ENCODE measurements at places on chromosomes 7 and 10.
A peak's percentile ranks its signal among the peaks of the same experiment; 100 is the strongest.

DNA sequence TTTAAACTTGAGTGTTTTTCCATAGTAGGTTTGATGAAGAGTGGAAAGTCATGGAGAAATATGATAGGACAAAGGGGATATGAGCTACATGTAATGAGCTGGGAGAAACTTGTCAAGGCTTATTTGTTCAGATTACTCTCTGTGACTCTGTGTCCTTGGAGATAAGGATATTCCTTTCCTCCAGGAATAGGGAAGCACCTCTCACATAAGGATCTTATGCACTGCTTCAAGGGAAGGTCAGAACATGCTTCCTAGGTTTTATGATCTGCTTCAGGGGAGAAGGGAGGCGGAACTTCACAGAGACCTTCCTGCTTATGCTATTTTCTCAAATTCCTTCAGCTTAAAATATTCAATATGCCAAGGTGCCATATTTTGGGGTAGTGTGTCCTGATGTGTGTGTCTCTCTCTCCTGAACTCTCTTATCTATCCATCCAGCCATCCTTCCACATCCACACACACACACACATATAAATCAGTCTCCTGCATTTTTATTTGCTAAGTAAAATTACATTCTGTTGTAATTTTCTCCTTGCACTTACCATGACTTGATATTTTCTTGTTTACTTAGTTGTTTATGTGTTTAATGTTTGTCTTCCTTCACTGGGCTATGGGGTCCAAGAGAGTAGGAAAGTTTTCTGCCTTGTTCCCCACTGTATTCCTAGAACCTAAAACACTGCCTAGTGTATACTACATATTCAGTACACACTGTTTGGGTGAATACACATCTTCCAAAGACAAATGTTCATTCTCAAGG, 26.4 kb downstream of the ARL4A start:
- DNase-seq, result no peak

DNA sequence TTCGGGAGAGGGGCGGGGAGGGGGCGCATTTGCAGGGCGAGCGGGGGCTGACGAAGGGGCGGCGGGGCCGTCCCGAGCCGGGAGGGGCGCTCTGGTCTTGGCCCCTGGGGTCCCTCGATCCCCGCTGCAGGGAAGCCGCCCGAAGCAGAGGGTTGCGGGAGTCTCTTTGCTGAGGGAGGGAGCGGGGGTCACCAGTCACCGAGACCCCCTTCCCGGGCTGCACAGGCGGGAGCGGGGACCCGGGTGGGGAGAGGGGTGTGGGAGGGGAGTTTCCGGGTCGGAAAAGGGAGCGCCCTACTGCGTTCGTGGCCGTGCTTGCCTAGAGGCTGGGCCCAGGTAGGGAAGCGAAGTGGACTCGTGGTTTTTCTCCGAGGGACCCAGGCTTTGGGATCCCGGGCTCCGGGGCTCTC, 422 bp downstream of the AP1S1 start:
- DNase-seq, result no peak

GRCh38 chr10:1807196-1807595, 69.9 kb upstream of the ADARB2 start:
- no peak for DNase-seq

DNA sequence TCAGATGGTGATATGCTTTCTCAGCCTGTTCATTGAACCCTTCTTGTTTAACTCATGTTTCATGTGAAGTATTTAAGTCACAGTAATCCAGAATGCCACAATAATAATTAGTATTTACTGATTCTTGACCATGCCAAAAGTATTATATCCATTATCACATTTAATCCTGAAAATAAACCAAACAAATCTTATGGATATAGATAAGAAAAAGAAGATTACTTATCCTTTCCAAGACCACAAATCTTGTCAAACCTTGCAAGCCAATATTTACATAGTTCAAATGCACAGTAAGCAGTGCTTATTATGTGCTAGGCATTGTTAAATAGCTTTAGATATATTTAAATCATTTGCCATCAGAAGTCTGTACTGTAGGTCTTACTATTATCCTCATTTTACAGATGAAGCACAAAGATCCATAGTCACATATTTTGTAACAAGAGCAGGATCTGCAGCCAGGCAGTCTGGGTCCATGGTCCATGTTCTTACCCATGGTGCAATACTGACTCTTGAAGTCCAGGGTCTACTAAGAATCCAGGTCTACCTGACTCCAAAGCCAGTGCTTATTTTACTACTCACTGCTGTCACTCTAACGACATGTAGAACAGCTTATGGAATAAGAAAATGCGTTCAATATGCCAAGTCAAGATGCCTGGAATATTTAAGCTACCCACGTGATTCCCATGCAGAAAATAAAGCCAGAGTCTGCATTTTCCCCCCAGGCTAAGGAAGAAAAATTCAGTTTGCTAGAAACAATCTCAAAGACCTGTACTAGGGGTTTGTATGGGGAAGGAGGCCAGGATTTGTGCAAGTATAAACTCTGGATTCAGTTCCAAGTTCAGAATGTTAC, 984.8 kb upstream of the LRRTM3 start:
- no peak for DNase-seq

- no peak for DNase-seq
Measured at GRCh38 chr10:104777086-104777799, 136.2 kb downstream of the SORCS3 start.

DNA sequence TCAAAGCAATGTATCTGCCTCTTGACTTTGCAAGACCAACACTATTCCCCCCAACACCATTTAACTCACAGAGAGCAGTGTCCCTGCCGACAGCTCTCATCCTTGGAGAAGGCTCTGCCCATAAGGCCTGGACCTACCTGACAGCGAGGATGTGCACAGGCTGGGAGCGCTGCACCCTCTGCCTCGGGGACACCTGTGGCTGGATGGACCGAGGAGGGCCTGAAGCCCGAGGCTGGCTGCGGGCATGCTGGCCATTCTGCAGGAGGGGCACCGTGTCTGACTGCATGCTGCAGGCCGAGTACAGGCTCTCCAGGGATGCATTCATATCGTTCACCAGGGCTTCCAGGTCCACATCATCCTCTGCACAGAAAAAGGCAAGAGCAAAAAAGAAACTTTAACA, 108.4 kb downstream of the GRB10 start:
- DNase-seq, result no peak

GRCh38 chr7:85593355-85593754, 406.5 kb upstream of the SEMA3D start:
- no peak for DNase-seq

DNA sequence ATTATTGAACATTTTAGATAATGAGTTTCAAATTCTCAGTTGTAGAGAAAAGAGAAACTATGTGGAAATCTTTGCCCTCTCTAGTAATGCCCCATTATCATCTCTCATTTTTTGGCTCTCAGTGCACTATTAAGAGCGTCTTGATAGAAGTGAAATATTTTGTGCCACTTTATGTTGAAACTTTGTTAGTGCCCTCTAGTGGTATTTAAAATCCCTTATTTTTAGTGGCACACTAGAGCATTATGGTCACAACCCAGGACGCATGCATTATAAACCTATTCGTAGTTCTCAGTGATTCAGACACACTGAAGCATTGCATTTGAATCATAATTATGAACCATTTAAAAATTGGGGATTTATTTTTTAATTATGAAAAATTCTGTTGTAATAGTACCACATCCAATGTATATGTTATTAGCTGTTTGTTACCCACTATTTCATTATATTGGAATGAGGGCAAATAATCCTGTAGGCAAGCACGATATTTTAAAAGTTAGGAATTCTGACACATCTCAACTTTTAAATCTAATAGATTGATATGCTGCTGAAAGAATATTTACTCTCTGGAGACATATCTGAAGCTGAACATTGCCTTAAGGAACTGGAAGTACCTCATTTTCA, 21.9 kb downstream of the PDCD4 start:
- peak; percentile 54 for DNase-seq

DNA sequence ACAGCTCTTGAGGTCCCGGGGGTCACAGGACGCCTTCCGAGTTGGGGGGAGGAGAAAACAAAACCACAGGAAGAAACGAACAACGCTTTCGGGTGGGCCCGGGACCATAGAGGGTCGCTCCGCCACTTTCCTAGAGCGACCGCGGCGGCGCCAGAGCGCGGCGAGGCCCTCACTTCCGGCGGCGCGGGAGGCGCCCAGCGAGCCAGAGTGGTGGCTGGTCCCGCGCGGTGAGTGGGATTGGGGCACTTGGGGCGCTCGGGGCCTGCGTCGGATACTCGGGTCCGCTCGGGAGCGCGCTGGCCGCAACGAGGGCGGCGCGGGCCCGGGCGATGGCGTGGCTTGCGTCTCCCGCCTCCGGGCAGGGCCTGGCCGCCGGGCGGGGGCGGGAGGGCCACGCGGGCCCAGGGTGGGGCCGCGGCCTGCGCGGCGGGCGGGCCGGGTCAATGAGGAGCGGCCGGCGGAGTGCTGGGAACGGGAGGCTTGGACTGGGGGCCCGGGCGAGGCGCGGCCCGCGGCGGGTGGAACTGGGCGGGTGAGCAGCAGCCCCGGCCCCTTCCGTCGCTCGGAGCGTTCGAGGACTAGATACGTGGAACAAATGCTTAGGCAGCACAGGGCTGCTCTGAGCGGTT, at the start of gene ZNF22:
Gene ZNF22 (plus strand): TSS at position 172 of the 629 bp plus-strand sequence. CDS start 2,446 bp downstream, outside the sequence.
- peak; percentile 45 for DNase-seq

DNA sequence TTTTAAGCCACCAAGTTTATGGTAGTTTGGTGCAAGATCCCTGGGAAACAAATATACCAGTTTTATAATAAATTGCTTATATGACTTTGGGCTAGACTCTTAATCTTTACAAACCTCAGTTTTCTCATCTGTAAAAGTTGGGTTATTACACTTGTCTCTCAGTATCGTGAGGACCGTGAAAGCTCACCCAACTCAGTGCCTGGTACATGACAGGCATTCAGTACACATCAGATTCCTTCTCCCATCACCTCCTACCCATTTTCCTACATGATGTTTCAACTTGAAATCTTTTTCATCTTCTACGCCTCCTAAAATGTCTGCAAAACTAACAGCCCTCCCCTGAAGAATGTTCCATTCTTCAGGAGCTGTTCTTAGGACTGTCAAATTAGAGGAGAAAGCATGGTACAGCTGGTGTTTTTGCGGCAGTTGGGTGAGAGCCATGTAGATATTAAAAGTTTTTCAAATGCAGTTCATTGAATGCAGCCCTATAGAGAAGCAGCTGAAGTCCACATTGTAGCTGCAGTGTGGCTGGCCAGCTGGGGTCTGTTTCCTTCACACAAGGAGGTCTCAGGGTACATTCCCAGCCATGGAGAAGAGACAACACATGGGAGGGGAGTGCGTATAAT, 812.8 kb downstream of the LRMDA start:
- no peak for DNase-seq

DNA sequence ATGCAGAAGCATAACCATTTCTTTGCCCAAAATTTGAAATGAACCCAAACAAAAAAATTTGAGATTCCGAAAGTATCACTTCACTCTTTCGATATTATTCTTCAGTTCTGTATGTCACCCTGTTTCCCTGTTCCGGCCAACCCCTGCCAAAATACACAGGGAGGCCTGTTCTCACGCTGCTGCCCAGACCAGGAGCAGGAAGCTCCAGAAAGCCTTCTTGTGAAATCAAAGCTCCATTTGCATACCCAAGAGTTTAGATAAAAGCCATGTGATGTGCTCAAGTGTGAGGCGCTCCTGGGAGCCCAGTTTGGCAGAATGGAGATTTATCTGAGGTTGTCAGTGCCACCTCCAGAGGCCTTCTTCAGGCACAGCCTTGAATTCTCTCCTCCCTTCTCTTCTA, 236.2 kb downstream of the FGFR2 start:
- DNase-seq, result no peak

- DNase-seq, result no peak
Measured at GRCh38 chr7:83001362-83002040, 161.2 kb downstream of the PCLO start.

GRCh38 chr10:68172324-68172723, 59.6 kb downstream of the ATOH7 start:
- DNase-seq, result no peak

GRCh38 chr7:93245525-93246432, 13.6 kb downstream of the VPS50 start:
- DNase-seq, result peak; percentile 42

- DNase-seq, result no peak
Measured at GRCh38 chr7:1670894-1671593, 967 bp downstream of the ELFN1 start.

DNA sequence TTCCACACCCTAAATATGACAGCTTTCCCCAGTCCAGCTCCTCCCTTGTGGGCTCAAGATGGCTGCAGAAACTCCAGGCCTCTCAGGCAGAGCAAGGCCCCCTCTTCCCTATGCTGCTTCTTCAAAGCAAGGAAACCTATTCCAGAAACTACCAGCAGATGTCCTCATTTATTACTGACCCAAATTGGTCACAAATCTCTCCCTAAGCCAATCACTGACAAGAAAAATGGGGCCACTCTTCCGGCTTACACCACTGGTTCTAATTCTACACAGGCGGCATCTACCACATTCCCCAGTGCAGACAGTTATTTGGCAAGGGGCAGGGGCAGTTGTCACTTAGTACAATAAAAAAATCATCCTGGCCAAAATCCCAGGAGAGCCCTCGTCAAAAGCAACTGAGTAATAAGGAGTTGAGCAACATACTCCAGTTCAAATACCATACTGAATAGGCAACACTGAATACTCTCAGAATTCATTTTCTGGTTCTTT, 150.4 kb downstream of the SFMBT2 start:
- DNase-seq, result peak; percentile 42

GRCh38 chr7:116505823-116506222, 6.3 kb downstream of the CAV2 start:
- DNase-seq, result no peak

GRCh38 chr7:14690075-14690474, 212.5 kb downstream of the DGKB start:
- no peak for DNase-seq

DNA sequence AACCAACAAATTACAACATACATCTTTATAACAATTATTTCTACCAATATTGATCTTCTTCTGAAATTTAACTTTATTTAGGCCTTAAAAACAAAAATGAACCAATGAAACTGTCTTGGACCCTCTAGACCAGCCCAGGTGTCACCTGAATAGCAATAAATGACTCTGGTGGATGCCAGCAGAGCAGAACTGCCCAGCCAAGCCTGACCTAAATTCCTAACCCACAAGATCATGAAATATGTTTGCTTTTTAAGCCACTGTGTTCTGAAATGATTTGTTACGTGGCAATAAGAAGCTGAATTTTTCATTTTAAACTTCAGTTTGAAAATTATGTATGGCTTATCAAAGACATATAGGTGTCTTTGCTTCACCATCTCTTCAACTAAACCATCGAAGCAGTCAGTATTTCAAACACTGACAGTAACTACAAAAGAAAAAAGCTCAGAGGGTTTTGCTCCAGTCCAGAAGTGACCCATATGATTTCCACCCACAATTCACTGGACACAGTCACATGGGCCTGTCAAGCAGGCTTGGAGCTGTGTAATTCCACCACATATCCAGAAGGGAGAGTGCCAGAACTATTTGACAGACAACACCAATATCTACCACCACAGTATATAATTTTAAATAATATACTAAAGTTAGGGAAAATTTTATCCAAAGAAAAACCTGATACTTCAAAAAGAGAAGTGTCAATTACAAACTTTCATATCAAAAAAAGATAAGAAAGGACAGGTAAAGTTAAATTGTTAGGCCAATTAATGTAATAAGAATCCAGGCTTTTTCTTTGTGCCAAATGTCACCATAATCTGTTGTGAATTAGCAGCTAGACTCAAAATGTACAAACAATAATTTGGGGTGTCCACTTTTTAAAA, 94.5 kb downstream of the KMT2C start:
- no peak for DNase-seq

GRCh38 chr10:109837384-109837783, 85.9 kb downstream of the XPNPEP1 start:
- no peak for DNase-seq
